Thyroid gland (tissue), 4 donors: ENCODE measurements at places on chromosomes 3 and 15.

DNA sequence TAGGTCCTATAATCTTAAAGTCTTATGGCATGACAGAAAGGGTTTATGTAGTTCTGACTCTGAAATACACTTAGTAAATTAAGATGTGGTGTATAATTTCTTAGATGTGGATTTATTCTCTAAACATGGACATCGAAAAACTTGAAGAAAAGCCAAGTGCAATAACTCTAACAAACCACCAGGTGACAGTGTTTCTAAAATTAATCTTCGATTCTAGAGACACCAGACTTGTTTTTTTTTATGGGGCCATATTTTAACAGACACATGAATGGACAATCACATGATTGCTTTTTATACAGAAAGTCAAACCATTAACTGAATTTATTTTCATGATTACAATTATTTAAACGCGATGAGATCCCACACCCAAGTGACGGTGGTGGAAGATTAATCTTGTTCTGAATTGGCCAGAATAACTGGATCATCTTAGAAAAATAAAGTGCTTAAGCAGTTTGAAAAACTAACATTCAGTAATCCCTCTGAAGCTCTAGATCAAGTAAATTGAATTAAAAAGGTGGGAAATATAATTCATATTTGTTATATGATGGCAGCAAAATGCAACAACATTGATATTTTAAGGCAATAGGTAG lies 305.1 kb downstream of the LSAMP start:
- DNase-seq: no peak

GRCh38 chr3:122628567-122628966 lies 51.1 kb downstream of the PARP15 start:
- no peak for DNase-seq

- peak; percentile 53 for DNase-seq
Observed at GRCh38 chr3:183490653-183491052, 62.2 kb upstream of the MCF2L2 start.

GRCh38 chr15:29631076-29632070 lies 190.9 kb downstream of the TJP1 start:
- DNase-seq: peak; percentile 64

GRCh38 chr3:11717768-11718636 lies 74.3 kb upstream of the VGLL4 start:
- no peak for DNase-seq
